ENCODE measurements at places on chromosomes 3 and 15.

- DNase-seq: peak; percentile 63
These were observed 83.1 kb downstream of the XXYLT1 start for GRCh38 chr3:195187609-195188425.

DNA sequence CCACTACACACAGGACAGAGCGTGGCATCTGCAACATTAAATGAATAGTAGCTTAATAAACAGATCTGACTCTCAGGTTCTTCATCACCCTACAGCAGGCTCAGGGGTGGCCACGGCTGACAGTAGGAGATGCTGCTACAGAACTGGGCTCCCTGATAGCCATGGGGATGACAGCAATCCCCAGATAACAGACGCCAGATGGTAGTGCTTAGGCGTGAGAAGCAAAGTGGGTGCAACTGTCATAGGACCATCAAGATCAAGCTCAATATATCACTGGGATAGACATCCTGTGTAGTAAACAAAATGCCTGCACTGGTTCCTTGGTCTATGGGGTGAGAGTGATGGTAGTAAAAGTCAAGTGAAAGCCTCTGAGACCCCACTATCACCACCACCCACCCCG lies 2.6 kb upstream of the TPRA1 start:
- DNase-seq: no peak

DNA sequence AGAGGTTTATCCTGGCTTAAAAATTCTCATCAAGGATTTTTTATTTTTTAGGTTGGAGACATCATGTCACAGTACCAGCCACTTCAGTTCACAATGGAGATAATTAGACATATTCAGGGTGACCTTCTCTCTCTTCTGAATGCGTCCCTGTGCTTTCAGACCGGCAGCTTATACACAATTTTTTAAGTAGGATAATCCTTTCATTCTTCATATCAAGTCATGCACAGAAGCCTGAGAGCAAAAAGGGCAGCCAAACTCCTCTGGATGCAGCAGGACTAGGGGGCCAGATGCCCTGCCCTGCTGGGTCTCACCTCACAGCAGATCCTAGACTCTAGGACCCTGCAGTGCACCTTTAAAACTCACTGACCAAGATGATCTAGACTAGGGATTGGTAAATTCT lies 210.4 kb downstream of the ERC2 start:
- no peak for DNase-seq

- DNase-seq: no peak
These were observed 64.2 kb downstream of the DMXL2 start for GRCh38 chr15:51558411-51558810.

DNA sequence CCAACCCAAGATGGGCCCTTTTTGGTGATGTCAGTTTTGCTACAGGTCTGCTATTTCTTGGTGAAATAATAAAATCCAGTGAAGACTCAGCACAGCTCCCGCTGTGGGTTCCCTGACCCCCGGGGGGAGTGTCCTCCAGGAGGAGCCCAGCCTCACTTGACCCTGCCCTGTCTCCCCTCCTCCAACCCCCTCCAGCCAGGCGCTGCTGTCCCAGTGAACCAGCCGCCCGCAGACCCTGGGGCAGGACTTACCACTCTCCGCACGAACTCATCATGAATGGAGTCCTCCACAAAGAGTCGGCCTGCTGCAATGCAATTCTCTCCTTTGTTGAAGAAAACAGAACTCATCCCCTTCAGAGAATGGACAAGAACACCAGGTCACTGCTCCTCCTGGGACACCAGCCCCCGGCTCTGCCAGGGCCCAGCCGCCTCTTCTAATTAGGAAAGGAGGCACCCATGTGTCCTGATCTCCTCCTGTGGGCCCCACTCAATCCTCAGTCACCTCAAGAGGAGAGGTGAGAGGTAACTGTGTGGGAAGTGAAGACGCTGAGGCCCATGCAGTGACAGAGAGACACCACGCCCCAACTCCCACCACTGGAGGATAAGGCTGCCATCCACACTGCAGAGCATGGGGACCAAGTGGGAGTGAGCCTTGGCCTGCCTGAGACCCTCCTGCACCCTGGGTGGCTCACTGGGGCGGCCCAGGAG lies 28.8 kb upstream of the SLC41A3 start:
- no peak for DNase-seq

- DNase-seq: no peak
These were observed 44.5 kb downstream of the ATP6V1A start for GRCh38 chr3:113791381-113791780.

DNA sequence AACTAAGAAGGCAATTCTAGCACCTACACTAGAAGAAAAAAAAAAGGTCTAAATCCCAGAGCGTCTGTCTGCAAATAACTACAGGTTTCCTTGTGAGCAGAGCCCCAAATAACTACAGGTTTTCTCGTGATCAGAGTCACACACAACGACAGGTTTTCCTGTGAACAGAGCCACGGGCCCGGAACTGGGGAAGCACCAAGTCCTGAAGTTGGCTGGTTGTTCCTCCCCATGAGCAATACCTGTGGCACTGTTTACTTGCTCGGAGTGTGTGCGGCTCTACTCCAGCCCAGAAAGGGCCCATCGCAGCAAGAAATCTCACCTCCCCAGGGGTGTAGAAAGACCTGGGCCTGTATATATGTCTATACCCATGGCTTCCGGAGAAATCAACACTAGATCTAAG lies 644 bp upstream of the MASP1 start:
- no peak for DNase-seq

- no peak for DNase-seq
These were observed 117.2 kb downstream of the FNDC3B start for GRCh38 chr3:172156586-172156955.

Measured in GM03348 (cell line).